ENCODE measurements at places on chromosomes 5 and 9. TPM values are rescaled to one million over a fixed set of nuclear protein-coding genes. Genes with fewer than 3 reads are reported as not detected.

- H3K27me3 ChIP-seq = no peaks in the 10 kb centered on the region
- no peak for DNase-seq
- no peaks in the 10 kb centered on the region for H3K36me3 ChIP-seq
- peaks cover 8% of the 10 kb centered on the region for H3K4me1 ChIP-seq
Observed at GRCh38 chr9:106869028-106869427, 6.1 kb downstream of the ZNF462 start.

Gene RAD17
- 24.4 TPM for total RNA-seq

GRCh38 chr9:738209-738915, 103.1 kb upstream of the DMRT1 start:
- H3K36me3 ChIP-seq = peaks cover 60% of the 10 kb centered on the region
- DNase-seq = no peak
- no peaks in the 10 kb centered on the region for H3K27me3 ChIP-seq
- H3K27ac ChIP-seq = peak overlapping the region; percentile 92

DNA sequence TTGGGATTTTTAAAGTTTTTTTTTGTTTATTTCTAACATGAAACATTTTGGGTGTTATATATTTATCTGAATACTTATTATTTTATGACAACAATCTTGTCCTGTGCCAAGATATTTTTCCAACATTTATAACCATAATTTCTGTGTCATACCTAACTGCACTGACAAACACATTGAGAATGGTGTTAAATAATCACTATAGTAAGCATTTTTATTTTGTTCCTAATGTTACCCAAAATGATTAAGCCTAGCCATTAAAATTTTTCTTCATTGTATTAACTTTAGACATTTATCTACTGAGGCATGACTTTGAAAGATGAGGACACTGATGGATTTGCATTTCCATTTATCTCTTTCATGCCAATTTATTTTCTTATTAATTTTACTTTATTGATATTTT, 91.6 kb upstream of the STK32A start:
- no peak for DNase-seq
- no peaks in the 10 kb centered on the region for H3K36me3 ChIP-seq
- H3K4me1 ChIP-seq = no peaks in the 10 kb centered on the region

DNA sequence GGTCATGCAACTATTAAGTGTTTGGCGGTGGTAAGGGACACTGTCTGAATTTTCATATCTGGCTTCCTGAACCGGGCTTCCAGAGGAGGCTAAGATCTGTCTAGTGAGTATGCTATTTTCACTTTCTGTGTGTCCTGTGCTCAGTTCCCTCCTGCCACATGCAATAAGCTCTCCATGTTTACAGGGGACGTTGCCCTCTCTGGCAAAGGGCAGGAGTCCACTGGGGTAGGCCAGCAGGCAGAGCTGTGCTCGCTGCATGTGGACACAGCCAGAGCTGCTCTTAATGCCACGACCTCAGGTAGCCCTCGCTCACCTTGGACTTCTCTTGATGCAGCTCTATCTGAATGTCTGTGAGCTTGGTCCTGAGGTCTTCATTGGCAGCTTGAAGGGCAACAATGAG, 111.2 kb downstream of the JAKMIP2 start:
- H3K27me3 ChIP-seq = no peaks in the 10 kb centered on the region
- H3K4me3 ChIP-seq = no peak overlapping the region
- H3K36me3 ChIP-seq = no peaks in the 10 kb centered on the region
- no peaks in the 10 kb centered on the region for H3K4me1 ChIP-seq
- no peak for DNase-seq

Gene ZNF883
- not detected for total RNA-seq

DNA sequence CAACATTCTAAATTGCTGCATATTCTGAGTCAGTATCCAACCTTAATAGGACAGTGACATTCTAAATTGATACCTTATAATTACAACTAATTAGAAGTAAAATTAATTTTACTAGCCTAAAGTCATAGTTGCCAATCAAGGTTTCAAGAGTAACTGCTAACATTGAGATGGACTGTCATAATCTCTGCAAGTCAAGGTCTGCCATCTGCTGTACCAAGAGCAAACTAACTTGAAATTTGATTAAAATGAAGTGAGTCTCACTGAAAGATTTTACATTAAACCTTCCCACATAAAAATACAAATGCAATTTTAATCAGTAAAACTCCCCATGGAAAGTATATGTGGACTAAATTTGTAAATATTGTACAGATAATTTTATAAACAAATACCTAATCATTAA, 235.3 kb downstream of the PRDM9 start:
- H3K27me3 ChIP-seq = no peaks in the 10 kb centered on the region
- H3K4me3 ChIP-seq = no peak overlapping the region
- DNase-seq = no peak
- no peak overlapping the region for H3K27ac ChIP-seq

Gene SLC23A1
- not detected for total RNA-seq

- H3K27me3 ChIP-seq = no peaks in the 10 kb centered on the region
- DNase-seq = no peak
- no peaks in the 10 kb centered on the region for H3K36me3 ChIP-seq
- no peaks in the 10 kb centered on the region for H3K4me1 ChIP-seq
- no peak overlapping the region for H3K4me3 ChIP-seq
Observed at GRCh38 chr9:83182071-83182470, 119.1 kb upstream of the RASEF start.

DNA sequence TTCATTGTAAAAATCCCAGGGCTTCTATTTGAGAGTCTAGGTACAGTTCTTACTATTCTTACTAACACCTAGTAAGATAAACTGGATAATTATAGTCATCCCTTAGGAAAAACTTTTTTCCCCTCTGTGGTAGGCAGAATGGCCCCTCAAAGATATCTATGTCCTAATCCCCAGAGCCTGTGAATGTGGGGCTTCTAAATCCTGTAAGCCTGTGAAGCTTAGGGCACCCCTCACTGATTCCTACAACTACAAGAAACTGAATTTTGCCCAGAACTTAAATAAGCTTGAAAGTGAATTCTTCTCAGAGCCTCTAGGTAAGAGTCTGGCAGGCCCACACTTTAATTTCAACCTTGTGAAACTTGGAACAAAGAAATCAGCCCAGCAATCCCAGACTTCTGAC, 130.1 kb upstream of the ACOT12 start:
- H3K27me3 ChIP-seq = no peaks in the 10 kb centered on the region
- no peak for DNase-seq
- no peaks in the 10 kb centered on the region for H3K36me3 ChIP-seq
- H3K4me1 ChIP-seq = no peaks in the 10 kb centered on the region
- H3K27ac ChIP-seq = no peak overlapping the region
- H3K4me3 ChIP-seq = no peak overlapping the region

Gene UBE2QL1
- 0.85 TPM for total RNA-seq

GRCh38 chr5:69134126-69134525, 32.8 kb upstream of the CCNB1 start:
- H3K4me1 ChIP-seq = no peaks in the 10 kb centered on the region
- no peak overlapping the region for H3K4me3 ChIP-seq
- peaks cover 16% of the 10 kb centered on the region for H3K36me3 ChIP-seq
- H3K27me3 ChIP-seq = no peaks in the 10 kb centered on the region
- DNase-seq = no peak

Gene PLAC8L1
- total RNA-seq = not detected

DNA sequence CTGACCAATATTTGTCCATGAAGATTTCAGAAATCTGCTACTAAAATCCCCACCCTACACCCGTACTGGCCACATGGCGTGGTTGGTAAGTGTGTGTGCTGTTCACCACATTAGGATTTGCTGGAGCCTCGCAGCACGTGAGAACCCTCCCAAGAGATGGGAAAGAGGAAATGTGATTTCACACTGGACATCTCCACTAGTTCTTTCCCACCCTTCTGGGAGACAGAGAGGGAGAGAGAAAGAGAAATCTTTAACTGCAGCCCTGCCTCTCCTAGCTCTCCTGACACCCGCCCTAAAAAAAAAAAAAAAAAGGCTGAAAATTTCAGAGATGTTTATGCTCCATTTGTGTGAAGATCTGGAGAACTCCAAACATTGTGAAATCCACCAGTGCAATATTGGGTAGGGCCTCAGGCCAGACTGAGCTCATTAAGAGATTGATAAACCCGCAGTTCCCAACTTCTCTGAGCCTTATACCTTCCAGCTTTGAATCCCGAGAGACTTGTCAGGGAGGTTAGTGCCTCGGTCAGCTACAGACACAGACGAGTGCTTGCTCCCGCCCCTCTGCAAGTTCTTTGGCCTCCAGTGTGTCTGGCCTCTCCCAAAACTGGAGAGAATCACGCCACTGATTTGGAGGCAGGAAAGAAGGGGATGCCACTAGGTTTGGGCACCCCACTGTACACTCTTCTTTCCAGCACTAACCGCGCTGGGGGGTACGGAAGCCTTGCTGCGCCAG, 1.9 kb downstream of the SPRY4 start:
- H3K4me1 ChIP-seq = peaks cover 28% of the 10 kb centered on the region
- peaks cover 5% of the 10 kb centered on the region for H3K36me3 ChIP-seq
- H3K27me3 ChIP-seq = no peaks in the 10 kb centered on the region
- peak overlapping the region; percentile 96 for H3K27ac ChIP-seq
- DNase-seq = no peak

DNA sequence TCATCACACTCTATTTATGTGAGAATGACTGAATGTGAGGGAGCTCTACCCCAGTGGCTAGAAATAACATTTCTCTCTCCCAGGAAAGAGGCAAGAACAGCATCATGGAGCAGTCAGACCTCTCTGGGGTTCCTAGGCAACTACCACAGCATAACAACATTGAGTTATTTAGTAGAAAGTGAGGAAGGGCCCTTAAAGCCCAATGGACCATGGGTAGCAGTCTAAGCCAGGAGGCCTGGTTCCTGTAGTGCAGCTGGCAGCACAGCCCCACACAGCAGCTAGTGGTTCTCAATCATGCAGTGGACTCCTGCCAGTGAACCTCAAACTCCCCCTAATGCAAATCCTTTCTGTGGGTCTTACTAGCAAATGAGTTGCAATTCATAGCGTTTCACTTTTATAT, 55.3 kb downstream of the SPEF2 start:
- no peak overlapping the region for H3K4me3 ChIP-seq
- H3K36me3 ChIP-seq = no peaks in the 10 kb centered on the region
- DNase-seq = no peak
- H3K27me3 ChIP-seq = no peaks in the 10 kb centered on the region
- no peaks in the 10 kb centered on the region for H3K4me1 ChIP-seq

GRCh38 chr5:159833846-159834245, 82.4 kb upstream of the ADRA1B start:
- DNase-seq = no peak
- H3K4me3 ChIP-seq = no peak overlapping the region
- no peaks in the 10 kb centered on the region for H3K36me3 ChIP-seq

DNA sequence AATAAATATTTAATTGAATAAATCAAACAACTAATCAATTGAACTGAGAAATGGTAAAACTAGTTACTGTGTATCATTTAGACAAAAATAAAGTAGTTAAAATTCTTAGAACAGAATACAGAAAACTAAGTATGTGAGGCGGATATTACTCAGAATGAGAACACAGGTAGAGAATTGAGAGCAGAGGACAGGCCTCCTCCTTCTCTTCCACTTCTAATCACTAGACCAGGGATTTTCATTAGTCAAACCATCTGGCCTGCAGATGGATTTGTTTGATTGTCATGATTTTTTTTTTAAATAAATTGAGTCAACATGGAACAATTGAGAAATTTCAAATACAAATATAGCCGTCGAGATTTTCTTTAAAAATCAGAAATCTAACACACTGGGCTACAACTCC, 198.6 kb upstream of the HMHB1 start:
- DNase-seq = no peak
- H3K4me3 ChIP-seq = no peak overlapping the region
- no peak overlapping the region for H3K27ac ChIP-seq
- no peaks in the 10 kb centered on the region for H3K27me3 ChIP-seq
- H3K4me1 ChIP-seq = no peaks in the 10 kb centered on the region
- H3K36me3 ChIP-seq = no peaks in the 10 kb centered on the region

Gene GABRP
- total RNA-seq = 0.43 TPM

- no peaks in the 10 kb centered on the region for H3K4me1 ChIP-seq
- H3K36me3 ChIP-seq = no peaks in the 10 kb centered on the region
- no peak overlapping the region for H3K27ac ChIP-seq
- H3K27me3 ChIP-seq = no peaks in the 10 kb centered on the region
- no peak overlapping the region for H3K4me3 ChIP-seq
Observed at GRCh38 chr5:170501931-170502330, 1.9 kb upstream of the KCNIP1 start.

DNA sequence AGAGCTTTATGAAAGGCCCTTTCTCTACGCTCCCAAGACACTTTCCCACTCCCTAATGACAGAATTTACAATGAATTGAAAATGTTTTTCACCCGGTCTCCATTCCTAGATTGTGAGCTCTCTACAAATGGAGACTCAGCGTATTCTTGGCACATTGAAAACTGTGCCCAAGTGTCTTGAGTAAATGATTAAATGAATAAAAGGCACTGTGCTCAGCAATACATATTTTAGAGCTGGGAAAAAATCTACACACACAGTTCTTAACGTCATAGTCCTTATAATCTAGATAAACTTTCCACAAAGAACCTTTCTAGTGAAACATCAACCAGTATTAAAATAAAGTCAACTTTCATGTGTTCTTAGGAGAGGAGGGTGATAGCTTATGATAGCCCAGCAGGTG, 634.0 kb downstream of the RAB3C start:
- no peak for DNase-seq
- H3K27me3 ChIP-seq = no peaks in the 10 kb centered on the region
- no peak overlapping the region for H3K27ac ChIP-seq
- H3K4me3 ChIP-seq = no peak overlapping the region
- no peaks in the 10 kb centered on the region for H3K36me3 ChIP-seq

- no peaks in the 10 kb centered on the region for H3K27me3 ChIP-seq
- no peak overlapping the region for H3K27ac ChIP-seq
- no peaks in the 10 kb centered on the region for H3K4me1 ChIP-seq
- no peak for DNase-seq
- H3K36me3 ChIP-seq = no peaks in the 10 kb centered on the region
- no peak overlapping the region for H3K4me3 ChIP-seq
Observed at GRCh38 chr9:74236857-74237256, 260.3 kb upstream of the RORB start.

Gene TMOD1
- total RNA-seq = 17.1 TPM
